ENCODE measurements at places on chromosomes 3 and 15.

GRCh38 chr3:181564222-181564621, 147.5 kb upstream of the SOX2 start:
- DNase-seq, result no peak

- DNase-seq, result no peak
Measured at GRCh38 chr3:123096731-123097130, 29.9 kb downstream of the PDIA5 start.

GRCh38 chr3:37745921-37746320, 115.8 kb upstream of the CTDSPL start:
- DNase-seq, result no peak

GRCh38 chr3:9331171-9331570, 31.7 kb upstream of the THUMPD3 start:
- no peak for DNase-seq
